ENCODE measurements at places on chromosomes 7 and 10. TPM values are rescaled to one million over a fixed set of nuclear protein-coding genes. Genes with fewer than 3 reads are reported as not detected.

Gene ANTXRL
- not detected for total RNA-seq

DNA sequence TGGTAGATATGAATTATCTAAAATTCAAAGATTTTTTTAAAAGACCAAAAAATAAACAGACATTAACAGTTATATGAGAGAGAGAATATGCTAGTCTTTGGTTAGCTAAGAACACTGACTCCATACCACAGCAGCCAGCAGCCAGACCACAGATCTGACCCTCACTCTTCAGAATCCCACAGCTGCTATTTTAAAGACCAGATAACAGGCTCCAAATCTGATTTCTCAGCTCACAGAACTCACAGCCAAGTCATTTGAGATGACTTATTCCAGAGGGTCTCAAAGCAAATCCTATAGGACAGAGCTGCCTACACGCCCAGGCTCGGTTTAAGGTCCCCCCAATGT lies 20.4 kb downstream of the NUDCD3 start:
- no peak for DNase-seq

Gene SEMA3E
- total RNA-seq: 0.23 TPM

DNA sequence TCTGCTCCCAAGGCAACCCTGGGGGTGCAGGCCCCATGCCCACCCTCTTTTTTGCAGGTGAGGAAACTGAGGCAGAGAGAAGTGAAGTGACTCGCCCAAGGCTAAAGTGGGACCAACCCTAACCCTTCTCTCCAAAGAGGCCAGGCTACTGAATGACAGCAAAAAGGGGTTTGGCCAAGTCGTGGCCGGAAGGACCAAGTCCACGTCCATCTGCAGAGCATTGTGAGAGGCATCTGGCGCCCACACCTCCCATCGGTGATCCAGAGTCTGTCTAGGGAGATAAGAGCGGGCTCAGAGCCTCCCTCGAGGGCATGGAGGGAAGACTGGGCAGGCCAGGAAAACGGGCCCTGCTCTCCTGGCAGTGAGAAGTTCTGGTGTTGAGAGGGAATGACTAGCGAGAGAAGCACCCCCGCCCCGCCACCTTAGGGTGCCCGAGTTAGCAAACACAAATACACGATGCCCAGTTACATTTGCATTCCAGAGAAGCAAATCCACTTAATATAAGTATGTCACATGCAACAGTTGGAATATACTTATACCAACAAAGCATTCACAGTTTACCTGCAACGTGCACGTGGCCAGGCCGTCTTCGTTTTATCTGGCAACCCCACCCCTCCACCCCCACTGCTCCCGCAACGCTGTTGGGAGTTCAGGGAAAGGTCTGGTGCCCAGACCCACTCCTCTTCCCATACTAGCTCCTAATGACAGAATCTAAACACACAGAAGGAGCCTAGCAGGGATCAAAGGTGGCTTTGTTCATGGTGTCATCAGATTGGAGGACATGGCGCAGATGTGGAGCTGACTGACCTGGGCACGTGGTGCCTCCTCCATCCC lies 124.9 kb downstream of the OAT start:
- no peak for DNase-seq

Gene ANKRD2
- total RNA-seq: 19.3 TPM

GRCh38 chr10:32955299-32955772 lies 2.7 kb downstream of the ITGB1 start:
- DNase-seq: no peak

DNA sequence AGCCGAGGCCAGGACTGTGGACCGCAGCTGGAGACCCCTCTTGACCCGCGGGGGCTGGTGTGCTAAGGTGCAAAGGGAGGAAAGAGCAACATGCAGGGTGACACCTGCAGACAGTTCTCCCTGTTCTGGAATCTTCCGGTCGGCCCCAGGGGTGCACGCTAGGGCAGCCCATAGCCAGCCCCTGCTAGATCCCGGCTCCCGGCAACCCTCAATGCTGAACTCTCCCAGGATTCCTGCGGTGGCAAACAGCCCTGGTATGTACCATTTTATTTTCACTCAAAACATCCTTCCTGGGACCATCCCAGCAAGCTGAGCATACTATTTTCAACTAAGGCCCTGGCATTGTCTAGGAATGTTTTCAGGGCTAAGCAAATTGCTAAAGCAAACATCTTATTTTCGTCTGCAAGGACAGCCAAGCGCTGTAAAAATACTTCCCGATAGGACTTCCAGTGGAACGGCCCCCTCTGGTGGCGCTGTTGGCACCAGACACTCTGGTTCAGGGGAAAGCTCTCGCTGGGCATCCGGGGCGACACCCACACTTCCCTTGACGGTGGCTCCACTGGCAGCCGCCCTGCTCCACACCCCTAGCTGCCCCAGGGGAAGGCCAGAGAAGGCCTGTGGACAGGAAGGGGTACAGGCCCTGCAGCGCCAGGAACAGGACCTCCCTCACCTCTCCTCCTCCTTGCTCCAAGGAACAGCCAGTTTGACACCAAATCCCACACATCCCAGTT lies 99.4 kb downstream of the CTBP2 start:
- peak; percentile 86 for DNase-seq

Gene PNLIP
- total RNA-seq: not detected

Gene SPDYE11
- total RNA-seq: not detected

DNA sequence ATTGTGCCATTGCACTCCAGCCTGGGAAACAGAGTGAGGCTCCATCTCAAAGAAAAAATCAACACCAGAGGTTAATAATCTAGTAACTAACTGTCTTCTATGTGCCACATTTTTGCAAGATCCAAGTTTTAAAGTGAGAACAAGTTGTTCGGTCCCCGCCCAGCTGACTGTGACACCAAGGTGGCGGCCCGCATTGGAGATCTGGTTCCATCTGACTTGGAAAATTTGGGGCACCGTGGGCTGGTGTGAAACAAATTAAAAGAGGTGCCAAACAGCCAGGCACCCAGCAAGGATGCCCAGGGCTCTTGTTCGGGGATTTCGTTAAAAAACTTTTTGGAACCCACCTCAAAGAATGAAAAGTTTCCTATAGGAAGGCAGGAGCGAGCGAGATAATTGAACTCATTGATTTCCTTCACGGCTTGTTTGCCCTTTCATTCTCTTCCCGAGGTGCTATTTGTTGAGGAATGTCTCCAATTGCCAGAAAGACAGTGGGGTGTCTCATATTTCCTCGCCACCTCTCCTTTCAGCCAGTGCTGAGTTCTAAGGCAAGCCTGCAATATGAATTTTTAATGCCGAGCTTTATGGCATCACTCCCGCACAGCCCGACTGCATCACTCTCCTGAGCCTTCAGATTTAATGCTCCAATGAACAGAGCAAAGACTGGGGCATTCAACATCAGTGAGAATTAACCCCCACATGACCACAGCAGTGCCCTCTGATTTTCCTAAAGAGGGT lies 156.9 kb upstream of the SH2B2 start:
- no peak for DNase-seq

DNA sequence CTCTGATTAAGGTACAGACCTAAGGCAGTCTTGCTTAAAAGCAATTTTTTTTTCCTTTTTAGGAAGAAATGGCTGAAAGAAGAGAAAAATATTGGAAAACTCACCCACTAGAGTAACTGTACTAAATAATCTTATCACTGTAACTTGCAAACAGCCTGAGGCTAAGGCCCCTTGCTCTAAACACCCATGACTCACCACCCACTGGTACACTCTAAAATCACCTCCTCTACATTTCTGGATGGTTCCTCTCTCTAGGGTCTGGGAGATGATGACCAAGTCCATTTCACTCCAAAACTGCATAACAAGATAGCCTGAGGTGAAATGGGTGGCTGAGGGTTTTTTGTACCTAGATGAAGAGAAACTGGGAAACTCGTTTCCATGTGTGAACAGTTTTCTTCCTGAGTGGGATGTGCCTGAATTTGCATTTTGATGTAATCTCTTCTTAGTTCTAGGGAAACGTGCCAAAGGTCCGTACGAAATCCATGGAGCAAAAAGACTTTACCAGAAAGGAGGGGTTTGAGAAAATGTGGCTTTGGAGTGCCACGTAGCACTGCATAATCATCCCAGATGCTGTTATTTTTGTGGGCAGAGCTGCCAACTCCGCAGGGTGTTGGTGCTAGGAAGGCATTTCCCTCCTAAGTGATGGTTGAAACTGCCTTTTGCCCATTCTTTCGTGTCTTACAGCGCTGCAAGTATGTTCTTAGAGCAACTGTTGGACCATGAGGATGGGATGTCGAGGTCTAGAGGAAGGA lies 113.5 kb upstream of the C10orf90 start:
- no peak for DNase-seq

Gene NPTX2
- 0.99 TPM for total RNA-seq

GRCh38 chr7:112144284-112145059 lies 61.7 kb downstream of the DOCK4 start:
- DNase-seq: no peak

Gene DNAJB6
- 183 TPM for total RNA-seq

DNA sequence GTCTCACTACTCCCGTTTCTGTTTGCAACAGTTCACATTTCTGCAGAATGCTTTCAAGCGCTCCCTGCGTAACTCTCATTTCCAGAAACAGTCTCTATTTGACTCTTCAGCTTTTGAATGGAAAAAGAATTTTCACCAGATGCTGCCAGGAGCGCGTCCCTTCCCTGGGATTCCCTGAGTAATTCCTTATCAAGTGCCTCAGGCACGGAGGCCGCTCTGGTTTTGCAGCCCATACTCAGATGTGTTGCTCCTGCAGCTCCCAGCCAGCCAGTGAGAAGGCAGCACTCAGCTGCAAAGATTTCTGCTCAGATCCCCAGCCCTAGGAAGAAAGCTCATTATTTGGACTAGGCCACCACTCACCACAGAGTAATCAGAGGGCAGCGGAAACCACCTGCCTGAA lies 161.1 kb upstream of the CHST15 start:
- DNase-seq: no peak

DNA sequence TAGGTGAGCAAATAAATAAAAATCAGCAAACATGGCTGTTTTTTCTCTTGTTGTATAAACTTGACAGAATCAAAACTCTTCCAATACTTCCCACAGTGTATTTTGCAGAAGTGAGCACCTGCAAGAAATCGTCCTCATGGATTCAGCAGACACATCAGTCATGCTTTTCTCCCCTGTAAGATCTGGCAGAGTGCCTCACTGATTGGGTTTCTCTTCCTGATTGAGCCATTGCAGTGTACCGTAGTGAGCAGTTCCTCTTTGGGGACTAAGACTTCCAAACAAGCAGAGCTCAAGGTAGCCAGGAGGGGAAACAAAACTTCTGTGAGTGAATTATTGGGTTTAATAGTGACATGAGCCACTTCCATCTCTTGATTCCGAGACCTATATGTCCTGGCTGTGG lies 2.2 kb upstream of the CCDC3 start:
- no peak for DNase-seq

- peak; percentile 68 for DNase-seq
These were observed 62.2 kb downstream of the CCDC71L start for GRCh38 chr7:106598663-106599342.

GRCh38 chr7:5064391-5065106 lies 18.9 kb downstream of the RBAK start:
- no peak for DNase-seq

DNA sequence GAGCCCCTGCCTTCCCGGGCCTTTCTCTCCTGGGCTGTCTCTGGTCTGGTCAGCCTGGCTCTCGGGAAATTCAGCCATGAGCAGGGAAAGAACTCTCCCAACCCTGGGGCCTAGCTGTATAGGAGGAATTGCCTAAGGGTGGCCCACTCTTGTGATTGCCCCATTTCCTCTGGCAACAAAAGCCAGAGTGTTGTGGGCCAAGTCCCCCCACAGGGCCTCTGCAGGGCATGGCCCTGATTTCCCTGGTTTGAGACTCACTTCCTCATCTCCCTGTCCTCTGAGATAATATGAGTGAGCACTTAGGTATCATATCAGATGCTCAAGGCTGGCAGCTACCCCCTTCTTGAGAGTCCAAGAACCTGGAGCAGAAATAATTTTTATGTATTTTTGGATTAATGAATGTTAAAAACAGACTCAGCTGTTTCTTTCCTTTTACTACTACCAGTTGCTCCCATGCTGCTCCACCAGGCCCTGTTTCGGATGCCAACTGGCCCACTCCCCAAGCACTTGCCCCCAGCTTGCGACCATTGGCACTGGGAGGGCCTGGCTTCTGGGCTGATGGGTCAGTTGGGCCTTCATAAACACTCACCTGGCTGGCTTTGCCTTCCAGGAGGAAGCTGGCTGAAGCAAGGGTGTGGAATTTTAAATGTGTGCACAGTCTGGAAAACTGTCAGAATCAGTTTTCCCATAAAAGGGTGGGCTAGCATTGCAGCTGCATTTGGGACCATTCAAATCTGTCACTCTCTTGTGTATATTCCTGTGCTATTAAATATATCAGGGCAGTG lies 11.4 kb downstream of the IRF5 start:
- DNase-seq: peak; percentile 50

- no peak for DNase-seq
These were observed 823.5 kb upstream of the POM121L12 start for GRCh38 chr7:52211930-52212329.

DNA sequence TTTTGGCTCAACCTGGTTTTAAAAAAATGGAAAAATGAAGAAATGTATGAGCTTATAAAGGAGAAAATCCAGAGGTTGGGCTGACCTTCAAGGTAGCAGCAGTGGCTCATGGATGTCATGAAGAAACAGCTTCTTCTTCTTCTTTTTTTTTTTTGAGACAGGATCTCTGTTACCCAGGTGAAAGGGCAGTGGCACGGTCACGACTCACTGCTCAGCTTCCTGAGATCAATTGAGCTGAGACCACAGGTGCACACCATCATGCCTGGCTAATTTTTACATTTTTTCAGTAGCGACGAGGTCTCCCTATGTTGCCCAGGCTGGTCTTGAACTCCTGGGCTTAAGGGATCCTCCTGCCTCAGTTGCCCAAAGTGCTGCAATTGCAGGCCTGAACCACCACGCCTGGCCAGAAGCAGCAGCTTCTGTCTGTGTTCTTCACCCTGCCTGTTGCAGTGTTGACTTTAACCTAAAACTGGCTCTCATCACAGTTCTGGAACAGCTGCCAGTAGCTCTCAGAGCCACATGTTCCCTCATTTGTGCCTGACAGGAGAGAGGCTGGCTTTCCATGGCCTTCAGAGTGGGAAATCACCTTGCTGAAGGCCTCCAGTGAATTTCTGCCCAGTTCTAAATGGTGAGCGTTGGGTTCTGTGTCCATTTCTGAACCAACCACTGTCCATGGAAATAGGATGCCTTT lies 117.7 kb downstream of the PFKFB3 start:
- DNase-seq: no peak

DNA sequence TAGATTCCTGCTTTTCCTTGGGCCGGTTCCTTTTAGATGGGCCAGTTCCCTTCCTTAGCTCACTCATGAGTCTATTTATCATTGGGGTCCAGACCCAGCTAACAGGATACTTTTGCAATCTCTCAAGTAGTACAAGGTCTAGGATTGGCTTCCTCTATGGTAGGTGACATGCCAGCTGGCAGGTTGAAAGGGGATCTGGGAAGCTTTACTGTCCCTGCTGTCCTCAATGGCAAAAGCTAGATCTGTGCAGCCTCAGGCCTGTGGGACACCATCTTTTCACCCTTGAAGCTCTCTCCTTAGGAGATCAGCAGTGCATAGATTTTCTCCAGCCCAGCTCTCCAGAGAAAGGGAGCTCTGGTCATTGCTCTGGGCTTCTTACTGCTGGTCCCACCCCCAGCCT lies 96.4 kb downstream of the CUL2 start:
- no peak for DNase-seq

GRCh38 chr7:86953219-86953618 lies 106.2 kb downstream of the ELAPOR2 start:
- DNase-seq: no peak
